CD4-positive, alpha-beta memory T cell (primary cell): ENCODE measurements at places on chromosomes 4 and X. TPM values are rescaled to one million over a fixed set of nuclear protein-coding genes. Genes with fewer than 3 reads are reported as not detected.

DNA sequence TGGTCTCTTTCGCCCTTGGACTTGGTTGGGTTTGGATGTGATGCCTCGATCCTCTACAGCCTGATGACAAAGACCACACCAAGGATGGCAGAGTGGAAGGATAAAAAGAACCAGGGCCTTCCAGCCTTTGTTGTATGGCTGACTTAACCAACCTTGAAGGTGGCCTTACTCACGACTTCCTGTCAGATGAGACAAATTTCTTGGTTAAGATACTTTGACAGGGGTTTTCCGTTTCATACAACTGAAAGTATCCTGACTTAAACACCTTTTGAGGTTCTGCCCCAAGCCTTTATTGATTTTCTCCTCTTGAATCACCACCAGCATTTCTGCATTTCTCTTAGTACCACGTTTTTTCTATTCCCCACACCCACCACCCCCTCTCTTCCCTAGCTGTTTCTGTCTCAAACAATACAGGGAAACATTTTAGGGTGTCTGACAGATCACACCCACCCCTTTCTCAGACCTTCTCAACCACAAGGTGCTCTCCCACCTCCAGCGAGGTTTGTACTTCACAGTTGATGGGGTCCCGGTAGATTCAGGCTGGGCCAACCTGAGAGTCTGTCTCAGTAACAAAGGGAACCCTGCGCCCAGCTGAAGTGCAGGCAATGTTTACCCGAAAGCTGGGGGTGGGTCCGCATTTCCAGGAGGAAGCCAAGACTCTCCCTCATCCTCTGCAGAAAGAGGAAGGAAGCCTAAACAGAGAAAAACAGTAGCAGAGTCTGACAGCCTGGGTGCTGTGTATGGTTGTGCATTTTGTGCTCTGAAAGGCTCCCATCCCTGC, 5.0 kb upstream of the TSPAN5 start:
- H3K4me1 ChIP-seq: peaks cover 62% of the 10 kb centered on the region
- no peaks in the 10 kb centered on the region for H3K36me3 ChIP-seq
- peak overlapping the region; percentile 39 for H3K4me3 ChIP-seq

Gene ZMYM3
- 28.2 TPM for total RNA-seq

Gene VSIG4
- total RNA-seq: 1.0 TPM

DNA sequence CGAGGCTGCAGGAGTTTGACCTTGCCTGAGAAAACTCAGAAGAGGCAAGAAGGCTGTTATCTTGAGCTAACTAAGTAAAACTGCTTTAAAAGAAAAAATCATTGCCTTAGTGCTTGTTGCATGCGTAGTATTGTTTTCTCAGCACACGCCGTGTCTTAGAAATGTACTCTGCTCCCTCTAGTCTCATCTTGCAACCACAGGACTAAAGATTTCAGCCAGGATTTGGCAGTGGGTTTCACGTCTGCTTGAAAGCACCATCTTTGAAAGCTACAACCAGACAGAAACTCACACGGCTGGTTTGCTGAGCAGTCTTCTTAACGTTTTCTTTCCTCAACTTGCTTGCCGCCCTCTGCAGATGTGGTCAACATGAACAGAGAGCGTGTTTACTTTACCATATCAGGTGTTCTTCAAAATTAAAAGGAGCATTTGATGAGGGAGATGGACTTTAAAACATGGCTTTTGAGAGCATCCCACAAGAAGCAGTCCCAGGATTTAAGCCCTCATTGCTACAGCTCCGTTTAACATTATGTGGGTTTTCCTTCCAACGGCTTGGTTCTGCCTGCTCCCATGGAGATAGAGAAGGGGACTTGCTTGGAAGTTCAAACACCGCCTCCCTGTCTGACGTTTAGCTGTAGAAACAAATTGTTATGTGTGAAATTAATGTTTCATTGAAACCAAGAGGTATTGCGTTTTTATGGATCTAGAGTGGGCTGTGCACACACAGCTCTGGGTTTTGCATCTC, 3.4 kb downstream of the SORCS2 start:
- H3K4me1 ChIP-seq: peaks cover 4% of the 10 kb centered on the region
- no peak for DNase-seq
- H3K27ac ChIP-seq: no peak overlapping the region
- H3K36me3 ChIP-seq: no peaks in the 10 kb centered on the region

- H3K27ac ChIP-seq: no peak overlapping the region
- H3K27me3 ChIP-seq: no peaks in the 10 kb centered on the region
- no peaks in the 10 kb centered on the region for H3K4me1 ChIP-seq
- peaks cover 30% of the 10 kb centered on the region for H3K36me3 ChIP-seq
Measured at GRCh38 chr4:1842339-1842895, 13.5 kb downstream of the LETM1 start.

Gene LAGE3
- 19.3 TPM for total RNA-seq

DNA sequence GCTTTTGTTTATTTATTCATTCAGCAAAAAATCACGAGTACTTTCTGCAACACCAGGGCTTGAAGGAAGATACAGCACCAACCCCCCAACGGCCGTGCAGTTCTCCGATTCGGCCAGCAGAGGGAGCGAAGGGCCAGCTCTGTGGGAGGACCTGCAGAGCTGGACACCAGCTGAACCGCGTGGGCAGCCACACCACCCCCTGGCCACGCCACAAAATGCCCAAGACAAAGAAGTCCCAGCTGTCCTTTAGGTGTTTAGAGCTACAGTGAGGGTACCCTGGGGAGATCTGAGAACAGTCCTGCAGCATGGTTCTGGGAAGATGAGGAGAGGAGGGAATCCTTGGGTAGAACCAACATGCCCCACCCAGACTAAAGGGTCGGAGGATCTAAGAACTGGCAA, 83.1 kb downstream of the RELL1 start:
- no peak overlapping the region for H3K27ac ChIP-seq
- no peaks in the 10 kb centered on the region for H3K27me3 ChIP-seq
- no peaks in the 10 kb centered on the region for H3K36me3 ChIP-seq
- no peak overlapping the region for H3K4me3 ChIP-seq
- peak; percentile 58 for DNase-seq
- peaks cover 4% of the 10 kb centered on the region for H3K4me1 ChIP-seq

GRCh38 chrX:23557070-23557469, 110.2 kb upstream of the PRDX4 start:
- H3K4me3 ChIP-seq: no peak overlapping the region
- H3K36me3 ChIP-seq: no peaks in the 10 kb centered on the region
- no peak for DNase-seq
- H3K4me1 ChIP-seq: no peaks in the 10 kb centered on the region
- no peak overlapping the region for H3K27ac ChIP-seq

Gene NAT8L
- not detected for total RNA-seq

- no peaks in the 10 kb centered on the region for H3K27me3 ChIP-seq
- no peak overlapping the region for H3K27ac ChIP-seq
- H3K4me1 ChIP-seq: no peaks in the 10 kb centered on the region
- DNase-seq: no peak
Measured at GRCh38 chr4:59537246-59537886, 1662.8 kb upstream of the ADGRL3 start.

DNA sequence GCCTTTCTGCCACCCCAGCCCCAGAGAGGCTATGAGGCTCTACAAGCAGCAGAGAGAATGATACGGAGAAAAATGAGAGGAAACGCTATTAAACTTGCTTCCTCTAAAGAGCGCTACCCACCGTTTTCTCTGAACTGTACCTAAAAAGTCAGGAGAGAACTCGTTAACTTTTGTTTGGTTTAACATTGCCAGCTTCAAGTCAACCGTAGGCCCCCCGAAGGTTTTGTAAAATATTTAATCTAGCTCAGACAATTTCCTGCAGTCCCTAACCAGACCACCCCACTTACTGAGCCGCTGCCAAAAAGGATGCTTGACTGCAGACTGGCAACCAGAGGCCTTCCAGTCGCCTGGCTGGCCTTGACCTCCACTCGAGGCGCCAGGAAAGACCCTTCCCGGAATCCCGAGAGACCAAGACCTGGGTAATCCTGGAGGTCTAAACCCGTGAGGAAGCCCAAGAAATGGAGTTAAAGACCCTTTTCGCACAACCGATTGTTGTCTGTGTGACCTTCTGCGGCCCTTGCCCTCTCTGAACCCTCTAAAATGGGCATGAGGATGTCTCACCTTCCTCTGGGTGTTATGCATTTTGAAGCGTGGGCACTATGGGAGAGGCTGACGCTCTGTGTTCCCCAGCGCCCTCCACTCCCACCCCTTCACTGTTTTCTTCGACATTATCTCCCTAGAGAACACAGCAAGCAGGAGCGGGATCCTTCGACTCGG, 86.3 kb downstream of the BCOR start:
- H3K27me3 ChIP-seq: no peaks in the 10 kb centered on the region
- peaks cover 22% of the 10 kb centered on the region for H3K4me1 ChIP-seq
- DNase-seq: no peak
- no peak overlapping the region for H3K4me3 ChIP-seq
- no peak overlapping the region for H3K27ac ChIP-seq
- H3K36me3 ChIP-seq: no peaks in the 10 kb centered on the region

Gene STOX2
- total RNA-seq: not detected

Gene TXK
- 44.8 TPM for total RNA-seq

DNA sequence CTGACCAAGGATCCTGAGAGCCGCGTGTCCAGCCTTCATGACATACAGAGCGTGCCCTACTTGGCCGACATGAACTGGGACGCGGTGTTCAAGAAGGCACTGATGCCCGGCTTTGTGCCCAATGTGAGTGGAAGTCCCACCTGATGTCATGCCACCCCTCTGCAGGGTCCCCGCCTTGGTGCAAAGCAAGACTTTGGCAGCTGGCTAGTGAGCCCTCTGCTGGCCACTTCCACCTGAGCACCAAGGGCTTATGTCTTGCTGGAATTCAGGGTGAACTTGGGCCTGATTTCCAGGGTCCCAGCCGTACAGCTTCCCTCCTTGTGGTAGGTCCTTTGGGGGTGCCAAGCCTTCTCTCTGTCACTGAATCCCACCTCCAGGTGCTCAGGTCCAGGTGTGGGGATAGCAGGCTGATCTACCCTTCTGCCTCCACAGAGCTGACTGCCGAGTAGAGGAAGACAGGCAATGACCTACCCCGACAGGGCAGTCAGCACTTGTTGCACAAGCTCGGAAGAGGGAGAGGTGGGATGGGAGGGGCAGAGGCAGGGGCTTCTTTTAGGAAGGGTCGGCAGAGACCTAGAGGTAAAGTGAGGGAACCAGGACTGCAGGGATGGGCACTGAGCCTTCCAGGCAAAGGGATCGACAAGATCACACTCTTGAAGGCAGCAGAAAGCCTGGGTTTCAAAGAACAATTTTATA, 248.1 kb downstream of the EVC2 start:
- no peaks in the 10 kb centered on the region for H3K36me3 ChIP-seq
- H3K27me3 ChIP-seq: no peaks in the 10 kb centered on the region
- H3K4me3 ChIP-seq: no peak overlapping the region
- H3K27ac ChIP-seq: no peak overlapping the region
- no peaks in the 10 kb centered on the region for H3K4me1 ChIP-seq
- DNase-seq: no peak

GRCh38 chrX:23783589-23784469, 856 bp downstream of the SAT1 start:
- DNase-seq: peak; percentile 29
- peaks cover 10% of the 10 kb centered on the region for H3K36me3 ChIP-seq
- peak overlapping the region; percentile 88 for H3K27ac ChIP-seq
- no peaks in the 10 kb centered on the region for H3K27me3 ChIP-seq

Gene GSX2
- total RNA-seq: not detected

DNA sequence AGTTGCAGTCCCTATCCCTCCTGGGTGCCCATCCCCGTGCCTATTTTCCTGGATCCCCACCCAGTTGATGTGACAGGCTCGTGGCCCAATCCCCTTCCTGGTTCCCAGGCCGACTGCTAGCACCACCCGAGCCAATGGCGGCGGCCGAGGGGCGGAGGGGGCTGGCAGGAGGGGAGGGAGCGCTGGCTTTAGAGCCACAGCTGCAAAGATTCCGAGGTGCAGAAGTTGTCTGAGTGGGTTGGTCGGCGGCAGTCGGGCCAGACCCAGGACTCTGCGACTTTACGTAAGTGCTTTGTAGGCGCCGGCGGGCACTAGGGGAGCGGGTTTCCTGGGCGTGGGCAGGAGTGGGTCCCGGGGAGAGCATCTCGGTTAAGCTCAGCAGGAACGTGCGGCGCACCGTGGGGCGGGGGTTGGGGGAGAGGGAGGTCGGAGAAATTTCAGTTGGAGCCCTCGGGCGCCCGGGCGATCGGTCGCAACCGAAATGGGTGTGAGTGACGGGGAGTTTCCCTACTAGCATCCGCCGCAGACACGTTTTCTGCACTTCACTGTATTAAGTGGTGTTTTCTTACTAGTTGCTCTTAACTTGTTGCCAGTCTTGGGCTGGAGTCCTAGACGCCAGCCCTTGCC, at the start of gene PLS3:
TSS of gene PLS3 (plus strand) at position 197 of the 627 bp plus-strand sequence. CDS start 49,077 bp downstream, outside the sequence.
- no peaks in the 10 kb centered on the region for H3K27me3 ChIP-seq
- H3K4me3 ChIP-seq: no peak within 1 kb of the TSS
- H3K4me1 ChIP-seq: no peaks in the 10 kb centered on the region
- H3K27ac ChIP-seq: no peak within 1 kb of the TSS
- no peaks in the 10 kb centered on the region for H3K36me3 ChIP-seq

DNA sequence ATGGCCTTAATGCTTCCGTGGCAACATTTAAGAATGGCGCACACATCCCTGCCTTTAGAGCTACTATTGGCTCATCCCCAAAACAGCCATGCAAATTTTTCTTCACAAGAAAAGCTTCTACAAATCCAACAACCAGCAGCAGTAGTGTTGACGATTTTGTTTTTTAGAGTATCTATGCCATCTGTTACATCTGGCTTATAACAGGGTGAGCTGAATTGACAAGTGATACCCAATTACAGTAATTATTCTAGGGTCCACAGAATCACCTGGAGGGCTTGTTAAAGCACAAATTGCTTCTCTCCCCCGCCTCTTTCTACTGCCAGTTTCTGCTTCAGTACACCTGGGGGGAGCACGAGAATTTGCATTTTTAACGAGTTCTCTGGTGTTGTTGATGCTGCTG, 34.1 kb downstream of the DCHS2 start:
- no peaks in the 10 kb centered on the region for H3K4me1 ChIP-seq
- no peak for DNase-seq
- no peak overlapping the region for H3K4me3 ChIP-seq
- no peaks in the 10 kb centered on the region for H3K36me3 ChIP-seq

- H3K27me3 ChIP-seq: no peaks in the 10 kb centered on the region
- H3K4me3 ChIP-seq: no peak overlapping the region
- peaks cover 31% of the 10 kb centered on the region for H3K4me1 ChIP-seq
Measured at GRCh38 chr4:38160487-38161207, 200.4 kb downstream of the PTTG2 start.

GRCh38 chrX:46256875-46257274, 288.3 kb downstream of the ZNF674 start:
- H3K27ac ChIP-seq: no peak overlapping the region
- H3K27me3 ChIP-seq: no peaks in the 10 kb centered on the region
- H3K4me1 ChIP-seq: peaks cover 19% of the 10 kb centered on the region
- no peaks in the 10 kb centered on the region for H3K36me3 ChIP-seq
- no peak for DNase-seq
- H3K4me3 ChIP-seq: no peak overlapping the region

Gene MAGEA2
- not detected for total RNA-seq

- DNase-seq: no peak
- H3K36me3 ChIP-seq: no peaks in the 10 kb centered on the region
- no peak overlapping the region for H3K4me3 ChIP-seq
- H3K27ac ChIP-seq: no peak overlapping the region
- H3K4me1 ChIP-seq: no peaks in the 10 kb centered on the region
Measured at GRCh38 chr4:100826808-100827548, 309.2 kb upstream of the EMCN start.

GRCh38 chr4:109315818-109316217, 13.4 kb upstream of the COL25A1 start:
- H3K4me3 ChIP-seq: no peak overlapping the region
- no peaks in the 10 kb centered on the region for H3K36me3 ChIP-seq
- DNase-seq: no peak
- H3K27ac ChIP-seq: no peak overlapping the region

Gene ADAM29
- total RNA-seq: 0.41 TPM
